ENCODE measurements at places on chromosomes 2 and 18.

- DNase-seq: no peak
Measured at GRCh38 chr2:128799284-128799552, 480.6 kb upstream of the HS6ST1 start.

GRCh38 chr18:10400534-10401307 lies 53.7 kb upstream of the APCDD1 start:
- DNase-seq: no peak

GRCh38 chr2:2146969-2147900 lies 183.8 kb downstream of the MYT1L start:
- DNase-seq: no peak

DNA sequence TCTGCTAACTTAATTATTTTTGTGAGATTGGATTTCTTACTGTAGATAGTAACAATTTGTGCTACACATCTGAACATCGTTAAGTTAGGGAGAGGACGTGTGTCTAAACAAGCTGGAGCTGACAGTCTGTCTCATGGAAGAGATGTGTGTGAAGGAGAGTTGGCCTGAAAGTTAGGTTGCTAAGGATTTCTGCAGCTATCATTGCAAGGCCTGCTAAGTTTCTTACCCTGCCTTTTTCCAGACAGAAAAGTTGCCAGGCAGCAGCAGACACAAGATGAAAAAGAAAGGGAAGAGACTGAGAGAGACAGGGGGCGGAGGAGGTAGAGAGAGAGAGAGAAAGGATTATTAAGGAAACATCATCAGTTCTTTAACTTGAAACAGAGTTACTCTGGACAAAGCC lies 4.1 kb upstream of the LRP1B start:
- no peak for DNase-seq

- no peak for DNase-seq
Measured at GRCh38 chr2:197883354-197884032, 79.1 kb downstream of the PLCL1 start.

GRCh38 chr18:63676526-63677323 lies 15.0 kb upstream of the SERPINB3 start:
- no peak for DNase-seq

DNA sequence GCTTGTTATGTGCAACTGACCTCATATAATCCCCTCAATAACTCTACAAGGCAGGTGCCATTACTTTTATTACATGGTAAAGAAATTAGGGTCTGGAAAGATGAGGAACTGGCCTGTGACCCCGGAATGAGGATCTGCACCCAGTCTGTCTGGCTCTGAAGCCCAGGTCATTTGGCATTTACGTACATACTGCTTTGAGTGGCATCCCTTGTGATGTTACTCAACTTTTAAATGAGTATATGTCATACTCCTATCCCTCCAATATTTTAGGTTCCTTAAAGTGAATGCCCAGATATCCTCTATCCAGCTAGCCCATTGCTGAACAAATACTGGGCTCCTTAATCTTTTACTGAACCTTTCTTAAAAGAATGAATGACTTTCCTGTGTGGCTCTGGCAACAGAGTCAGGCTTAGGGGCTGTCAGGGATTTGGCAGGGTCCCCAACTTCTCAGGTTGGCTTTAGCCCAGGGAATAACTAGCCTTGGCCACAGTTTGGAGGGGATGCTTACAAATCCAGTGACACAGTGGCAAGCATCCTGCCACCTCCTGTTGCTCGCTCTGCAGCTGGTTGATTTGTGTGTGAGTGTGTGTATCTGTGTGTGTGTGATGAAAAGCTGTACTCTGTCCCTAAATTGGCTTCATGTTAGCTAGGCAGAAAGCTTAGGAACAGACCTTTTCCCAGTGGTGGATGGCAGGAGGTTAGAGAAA lies 3.4 kb upstream of the CXCR4 start:
- DNase-seq: no peak

GRCh38 chr18:38790786-38791185 lies 1225.2 kb upstream of the CELF4 start:
- DNase-seq: no peak

DNA sequence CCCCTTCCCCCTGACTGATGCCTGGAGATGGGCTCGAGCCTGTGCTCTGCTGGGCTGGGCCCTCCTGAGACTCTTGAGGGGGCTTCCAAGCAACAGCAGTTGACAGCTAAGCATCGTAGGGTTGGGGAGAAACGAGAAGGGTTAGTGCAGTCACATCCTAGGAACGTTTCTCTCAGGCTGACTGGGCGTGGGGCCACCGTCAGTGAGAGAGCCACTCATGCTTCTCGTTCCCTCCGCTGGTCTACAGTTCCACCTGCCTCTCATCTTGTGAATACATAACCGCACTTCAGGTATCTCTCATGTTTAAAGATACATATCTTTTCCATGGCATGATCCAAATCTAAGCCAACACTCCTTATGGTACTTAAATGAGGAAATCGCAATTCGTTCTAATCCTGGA lies 66.4 kb downstream of the TRAPPC12 start:
- no peak for DNase-seq

- no peak for DNase-seq
Measured at GRCh38 chr2:182066400-182067087, 80.9 kb downstream of the PPP1R1C start.

- DNase-seq: no peak
Measured at GRCh38 chr2:86513948-86514660, 49.1 kb downstream of the CHMP3 start.

GRCh38 chr2:200677721-200678532 lies 92.1 kb downstream of the AOX1 start:
- DNase-seq: no peak

DNA sequence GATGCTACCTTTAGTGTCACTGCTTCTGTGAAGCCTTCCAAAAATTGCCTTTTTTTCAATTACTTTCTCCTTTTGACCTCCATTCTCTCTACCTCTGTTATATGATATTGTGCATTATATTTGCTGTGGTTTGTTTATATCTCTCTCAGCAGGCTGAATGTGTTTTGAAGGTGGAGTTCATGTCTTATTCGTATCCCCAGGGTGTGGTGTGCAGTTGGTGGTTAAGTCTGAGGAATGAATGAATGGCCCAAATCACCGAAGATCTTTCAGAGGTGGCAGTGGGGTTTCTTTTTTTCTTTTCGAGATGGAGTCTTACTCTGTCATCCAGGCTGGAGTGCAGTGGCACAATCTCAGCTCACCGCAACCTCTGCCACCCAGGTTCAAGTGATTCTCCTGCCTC lies 53.5 kb upstream of the MAP4K3 start:
- no peak for DNase-seq

GRCh38 chr18:28404694-28405093 lies 227.8 kb upstream of the CDH2 start:
- no peak for DNase-seq

- DNase-seq: no peak
Measured at GRCh38 chr2:150295544-150295943, 191.9 kb downstream of the RND3 start.

- no peak for DNase-seq
Measured at GRCh38 chr2:205758051-205758450, 75.8 kb downstream of the NRP2 start.

GRCh38 chr18:79504034-79504433 lies 108.3 kb downstream of the NFATC1 start:
- no peak for DNase-seq
